Fibroblast of skin of right quadriceps (primary cell): ENCODE measurements at places on chromosomes 4 and X.

GRCh38 chr4:112765317-112765974 is 128.5 kb downstream of the LARP7 start:
- peak; percentile 10 for DNase-seq

DNA sequence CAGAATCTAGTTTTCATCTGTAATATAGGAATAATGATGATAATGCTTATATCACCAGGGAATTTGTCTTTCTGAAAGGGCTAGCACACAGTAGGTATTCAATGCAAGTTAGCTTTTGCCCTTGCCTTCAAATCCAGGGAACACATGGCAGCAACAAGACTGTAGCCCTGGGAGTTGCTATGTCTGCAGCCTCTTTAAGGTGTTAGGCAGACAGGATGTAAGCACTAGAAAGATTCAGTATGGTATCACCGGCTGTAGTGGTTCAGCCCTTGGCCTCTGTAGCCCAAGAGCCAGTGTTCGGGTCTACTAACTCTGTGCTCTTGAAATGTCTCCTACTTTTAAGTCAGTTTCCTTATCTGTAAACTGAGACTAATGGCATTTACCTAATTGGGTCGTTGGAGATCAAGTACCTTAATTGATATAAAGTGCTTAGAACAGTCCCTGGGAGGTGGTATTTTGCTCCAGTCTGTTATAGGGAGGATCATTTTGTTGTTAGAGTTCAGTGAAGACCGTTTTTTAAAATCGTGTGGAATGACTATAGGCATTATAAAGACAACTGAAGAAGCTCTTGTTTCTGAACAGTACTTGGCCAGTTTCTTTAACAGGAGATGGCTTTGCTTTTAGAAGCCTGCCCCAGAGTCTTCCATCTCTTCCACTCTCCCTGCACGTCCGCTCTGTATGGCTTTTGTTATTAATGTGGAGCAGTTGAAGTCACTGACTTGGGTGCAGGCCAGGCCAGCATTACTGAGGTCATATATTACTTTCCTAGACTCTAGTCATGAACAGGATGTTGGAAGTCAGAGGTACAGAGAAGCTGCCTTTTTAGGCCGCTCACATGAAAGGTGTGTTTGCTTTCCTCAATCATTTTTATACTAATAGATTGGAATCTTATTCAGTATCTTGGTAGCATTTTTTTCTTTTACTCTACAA is 44.8 kb downstream of the GAB1 start:
- peak; percentile 88 for DNase-seq

GRCh38 chr4:142645475-142646108 is 200.5 kb downstream of the INPP4B start:
- DNase-seq: no peak

DNA sequence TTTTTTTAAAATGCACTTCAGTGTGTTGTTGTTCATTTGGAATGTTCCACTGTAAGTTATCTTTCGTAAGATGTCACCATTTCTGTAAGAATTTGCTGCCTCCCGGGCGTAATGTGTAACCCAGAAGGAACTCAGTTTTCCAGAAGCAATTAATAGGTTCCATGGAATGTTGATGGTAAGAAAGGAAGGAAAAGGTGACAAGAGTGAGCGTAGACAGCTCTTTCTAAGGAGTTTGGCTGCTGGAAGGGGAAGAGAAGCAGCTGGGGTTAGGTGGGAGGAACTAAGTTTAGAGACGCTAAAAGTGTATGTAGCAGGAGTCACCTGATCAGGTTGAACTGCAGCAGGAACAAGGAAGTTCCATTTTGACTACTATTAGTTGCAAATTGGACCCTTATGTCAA is 35.9 kb downstream of the PNMA5 start:
- DNase-seq: no peak

- peak; percentile 98 for DNase-seq
Observed at GRCh38 chr4:23728393-23728792, 161.5 kb downstream of the PPARGC1A start.

- no peak for DNase-seq
Observed at GRCh38 chr4:14165222-14165920, 537.8 kb upstream of the BOD1L1 start.

- no peak for DNase-seq
Observed at GRCh38 chr4:124055896-124056295, 656.6 kb downstream of the ANKRD50 start.
